Activated naive CD4-positive, alpha-beta T cell (primary cell): ENCODE measurements at places on chromosomes 5 and 9.

- no peak for DNase-seq
These were observed 34.8 kb upstream of the SMARCA2 start for GRCh38 chr9:1980387-1980786.

DNA sequence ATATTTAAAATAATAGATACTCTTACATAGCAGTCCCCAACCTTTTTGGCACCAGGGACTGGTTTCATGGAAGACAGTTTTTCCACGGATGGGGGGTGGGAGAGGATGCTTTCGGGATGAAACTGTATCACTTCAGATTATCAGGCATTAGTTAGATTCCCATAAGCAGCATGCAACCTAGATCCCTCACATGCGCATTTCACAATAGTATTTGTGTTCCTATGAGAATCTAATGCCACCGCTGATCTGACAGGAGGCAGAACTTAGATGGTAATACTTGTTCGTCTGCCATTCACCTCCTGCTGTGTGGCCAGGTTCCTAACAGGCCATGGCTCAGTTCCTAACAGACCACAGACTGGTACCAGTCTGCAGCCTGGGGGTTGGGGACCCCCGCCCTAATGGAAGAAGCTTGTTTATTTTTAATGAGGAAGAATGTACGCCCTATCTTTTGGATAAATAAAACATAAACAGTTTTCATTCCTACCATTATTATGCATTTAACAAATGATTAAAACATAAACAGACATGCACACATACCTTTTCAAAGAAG, 187.7 kb downstream of the ZSWIM6 start:
- DNase-seq: no peak

DNA sequence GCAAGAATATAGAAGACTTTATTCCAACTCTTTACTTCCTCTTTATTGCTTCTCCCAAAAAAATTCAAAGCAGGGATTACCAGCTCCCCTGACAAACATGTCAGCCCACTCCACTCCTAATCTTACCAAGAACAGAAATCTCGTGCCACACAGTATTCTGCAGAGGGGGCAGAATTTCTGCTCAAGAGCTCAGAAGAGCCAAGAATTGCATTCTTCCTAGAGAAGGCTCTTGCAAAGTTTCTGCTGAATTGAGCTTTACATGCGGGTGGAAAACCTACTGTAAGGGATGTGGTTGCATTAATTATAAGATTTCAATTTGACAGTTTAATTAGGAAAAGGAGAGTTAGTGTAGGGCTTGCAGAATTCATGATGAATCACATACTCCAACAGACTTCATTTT, 428.5 kb downstream of the CETN3 start:
- no peak for DNase-seq

DNA sequence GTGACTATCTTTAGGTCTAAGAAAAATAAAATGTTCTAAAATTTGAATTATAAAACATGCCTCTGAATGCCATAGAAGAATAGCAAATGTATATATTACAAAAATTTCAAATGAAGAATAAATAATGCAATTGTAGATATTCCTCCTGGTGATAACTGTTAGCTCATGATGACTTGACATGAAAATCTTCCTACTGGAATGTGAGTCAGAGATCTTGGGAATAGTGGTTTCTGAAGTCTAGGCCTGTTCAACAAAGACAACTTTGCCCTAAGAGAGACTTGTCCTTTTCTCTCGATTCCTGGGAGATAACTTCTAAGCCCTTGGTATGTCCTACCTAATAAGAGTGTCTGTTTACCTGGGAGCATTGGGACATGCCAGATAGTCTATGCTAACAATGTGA, 746.3 kb upstream of the RIOK2 start:
- DNase-seq: no peak

GRCh38 chr9:75876999-75877640, 13.4 kb upstream of the PCSK5 start:
- DNase-seq: no peak

- no peak for DNase-seq
These were observed 75.4 kb downstream of the RASEF start for GRCh38 chr9:82987370-82988189.

DNA sequence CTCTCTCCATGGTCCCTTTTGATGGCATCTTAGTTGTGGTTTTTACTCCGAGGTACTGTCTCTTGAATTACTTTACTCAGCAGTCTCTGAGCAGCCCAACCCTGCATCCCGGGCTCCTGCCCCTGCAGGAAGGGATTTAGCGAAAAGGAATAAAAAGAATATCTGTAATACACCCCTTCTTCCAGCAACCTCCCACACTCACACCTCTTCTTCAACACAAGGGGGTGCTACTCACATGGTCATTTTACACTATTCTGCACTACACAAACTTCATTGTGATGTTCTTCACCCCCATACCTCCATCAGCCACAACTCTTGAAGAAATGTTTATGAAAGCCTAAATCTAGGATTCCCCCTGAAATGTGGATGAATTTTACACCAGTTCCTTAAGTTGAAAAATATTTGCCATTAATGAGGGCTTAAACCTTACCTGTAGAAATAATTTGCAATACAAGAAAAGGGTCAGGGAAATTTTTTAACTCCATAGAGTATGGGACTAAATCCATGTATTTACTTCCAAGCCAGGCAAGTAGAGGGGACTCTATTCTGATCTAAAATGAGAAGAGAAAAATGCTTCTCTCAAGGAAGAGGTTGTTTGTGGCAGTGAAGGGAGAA, 26.0 kb downstream of the TPD52L3 start:
- no peak for DNase-seq

DNA sequence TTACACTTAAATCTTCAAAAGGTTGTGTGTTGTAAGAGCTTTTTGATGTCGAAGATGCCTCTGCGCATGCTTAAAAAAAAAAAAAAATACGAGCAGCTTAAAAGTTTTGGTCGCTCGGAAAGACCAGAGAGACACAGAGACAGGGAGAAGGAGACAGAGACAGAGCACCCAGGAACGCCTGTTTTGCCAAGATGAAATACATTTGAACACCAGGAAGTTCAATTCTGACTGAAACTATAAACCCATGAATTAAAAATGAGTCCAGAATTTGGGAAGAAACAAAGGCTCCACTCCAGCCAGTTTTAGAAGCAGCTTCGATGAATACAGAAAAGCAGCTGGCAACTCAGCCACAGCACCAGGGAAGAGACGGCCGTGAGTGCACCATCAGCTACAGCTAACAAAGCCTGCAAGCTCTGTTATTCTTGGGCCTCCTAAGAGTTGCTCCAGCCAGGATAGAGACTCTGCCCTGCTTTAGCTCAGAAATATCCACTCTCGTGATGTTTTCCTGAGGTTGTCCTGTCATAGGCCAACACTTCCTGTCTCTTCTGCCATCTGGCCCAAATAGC, 2.5 kb upstream of the ZNF474 start:
- DNase-seq: no peak
